NCI-H2171 treated with DMSO at 0.1 percent for 48 hours (cell line): ENCODE measurements at places on chromosomes 6 and 20.

- no peak for DNase-seq
These were observed 6.5 kb downstream of the PRND start for GRCh38 chr20:4728120-4728760.

DNA sequence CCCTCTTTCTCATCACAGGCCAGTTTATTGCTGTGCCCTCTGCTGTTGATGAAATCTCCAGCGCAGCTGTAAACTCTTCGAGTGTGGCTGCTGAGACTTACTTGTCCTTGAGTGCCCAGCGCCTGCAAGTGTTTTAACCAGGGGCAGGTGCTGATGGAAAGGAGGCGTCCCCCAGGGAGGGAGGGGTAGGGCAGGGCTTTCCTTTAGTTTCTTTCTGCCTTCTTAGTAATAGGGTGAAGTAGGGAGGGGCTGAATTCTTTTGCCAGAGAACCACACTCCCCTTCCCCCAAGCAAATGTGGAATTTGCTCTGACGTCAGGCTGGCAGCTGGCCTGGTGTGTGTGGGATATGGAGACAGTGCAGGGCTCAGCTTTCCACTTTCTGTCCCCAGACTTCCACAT is 61.2 kb downstream of the IGF2R start:
- peak; percentile 52 for DNase-seq

DNA sequence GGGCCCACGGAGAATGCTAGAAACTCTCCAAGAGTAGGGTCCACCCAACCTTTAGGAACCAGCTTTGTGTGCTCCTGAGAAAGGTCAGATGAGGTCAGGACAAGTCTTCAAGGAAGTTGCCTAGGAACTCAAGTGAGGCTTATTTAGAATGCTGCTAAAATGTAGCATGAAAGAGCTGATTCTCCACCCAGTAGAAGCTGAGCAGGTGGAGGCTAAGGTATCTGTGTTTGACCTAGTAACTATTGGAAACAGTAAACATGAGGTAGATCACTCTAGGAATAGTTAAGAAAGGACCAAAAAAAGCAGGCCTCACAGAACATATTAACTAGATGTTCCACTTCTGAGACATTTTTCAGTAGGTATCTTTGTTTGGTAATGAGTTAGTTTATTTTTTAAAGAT is 13.9 kb downstream of the CEP43 start:
- no peak for DNase-seq

GRCh38 chr20:12058216-12058615 is 140.5 kb downstream of the BTBD3 start:
- DNase-seq, result no peak

DNA sequence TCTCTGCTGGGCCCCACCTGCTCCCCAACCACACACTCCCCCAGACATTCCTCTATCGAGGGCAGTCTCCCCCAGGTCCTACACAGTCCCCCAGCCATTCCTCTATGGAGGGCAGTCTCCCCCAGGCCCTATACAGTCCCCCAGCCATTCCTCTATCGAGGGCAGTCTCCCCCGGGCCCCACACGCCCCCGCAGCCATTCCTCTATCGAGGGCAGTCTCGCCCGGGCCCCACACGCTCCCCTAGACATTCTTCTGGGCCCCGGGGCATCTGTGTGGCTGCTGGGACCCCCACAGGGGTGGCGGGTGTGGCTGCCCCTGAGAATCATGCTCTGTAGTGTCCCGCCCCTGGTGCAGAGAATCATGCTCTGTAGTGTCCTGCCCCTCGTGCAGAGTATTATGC is 43.6 kb upstream of the BHLHE23 start:
- DNase-seq, result no peak

DNA sequence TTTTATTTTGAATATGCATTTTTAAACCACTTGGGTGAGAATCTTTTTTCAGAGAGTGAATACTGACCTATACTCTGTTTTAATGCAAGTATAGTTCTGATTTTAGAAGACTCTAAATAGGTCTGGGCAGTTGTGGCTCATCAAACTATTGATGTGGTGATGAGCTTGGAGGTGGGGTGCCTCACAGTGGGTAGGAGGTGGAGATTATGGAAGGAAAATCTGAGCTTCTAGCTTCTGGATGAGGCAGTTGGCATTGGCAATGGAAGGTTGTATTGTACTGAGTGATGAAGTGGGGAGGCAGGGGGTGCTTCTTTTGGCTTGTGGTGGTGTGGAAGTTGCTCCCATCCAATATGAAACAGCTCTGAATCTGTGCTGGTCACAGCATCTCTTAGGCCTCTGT is 52.7 kb downstream of the VAPB start:
- no peak for DNase-seq

GRCh38 chr6:154501578-154501868 is 9.0 kb downstream of the CNKSR3 start:
- DNase-seq, result no peak

DNA sequence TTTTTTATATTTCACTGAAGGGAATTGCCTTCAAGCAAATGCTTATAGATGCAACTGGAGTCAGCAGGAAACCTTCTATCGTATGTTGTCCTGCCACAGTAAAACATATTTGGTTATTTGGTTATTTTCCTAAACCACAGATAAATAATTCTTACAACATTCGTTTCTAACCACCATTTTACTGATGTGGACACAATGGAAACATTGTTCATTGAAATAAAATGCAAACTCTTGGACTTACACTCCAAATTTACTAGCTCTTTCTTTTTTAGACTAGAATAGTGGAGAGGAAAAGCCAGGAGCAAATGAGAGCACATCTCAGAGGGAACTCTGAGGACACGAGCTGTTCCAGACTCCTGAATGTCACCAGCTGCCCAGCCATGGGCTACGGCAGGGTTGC is 114.8 kb downstream of the RPS12 start:
- DNase-seq, result no peak

DNA sequence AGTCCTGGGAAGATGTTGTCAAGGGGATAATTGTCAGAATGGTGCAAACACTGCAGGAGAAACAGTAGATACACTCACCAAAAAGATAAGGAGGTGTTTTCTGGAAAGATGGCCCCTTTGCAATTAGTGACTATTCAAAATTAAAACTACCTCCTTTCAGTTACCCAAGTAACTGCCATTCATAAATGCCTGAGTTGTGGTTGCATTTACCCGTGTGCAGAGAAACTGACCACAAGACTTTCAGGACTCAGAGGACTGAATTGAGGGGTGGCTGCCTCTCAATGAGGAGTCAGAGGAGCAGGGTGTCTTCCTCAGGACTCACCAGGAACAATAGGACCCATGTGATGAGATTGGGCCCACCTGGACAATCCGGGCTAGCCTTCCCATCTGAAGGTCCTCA is 39.0 kb downstream of the GCM1 start:
- no peak for DNase-seq

GRCh38 chr6:40960742-40961430 is 78.1 kb downstream of the UNC5CL start:
- DNase-seq, result no peak

DNA sequence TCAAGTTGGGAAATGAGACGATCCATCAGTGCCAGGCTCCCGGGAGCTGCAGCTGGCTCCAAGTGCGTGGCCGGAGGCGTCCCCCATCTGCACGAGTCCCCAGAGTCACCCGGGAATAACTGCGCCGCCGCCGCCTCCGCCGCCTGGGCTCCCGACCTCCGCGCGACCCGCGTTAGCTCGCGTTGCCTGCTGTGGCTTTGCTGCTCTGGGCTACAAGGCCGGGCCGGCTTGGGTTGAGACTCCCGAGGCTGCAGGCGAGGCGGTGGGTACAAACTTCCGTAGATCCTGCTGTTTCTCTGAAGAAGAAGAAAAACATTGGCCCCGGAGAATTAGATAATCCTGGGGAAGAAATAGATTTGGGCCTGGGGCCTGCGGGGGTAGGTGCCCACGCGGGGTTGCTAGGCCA is 7.4 kb upstream of the LAMP5 start:
- DNase-seq, result no peak

GRCh38 chr20:24405810-24406209 is 63.6 kb upstream of the SYNDIG1 start:
- DNase-seq, result no peak

DNA sequence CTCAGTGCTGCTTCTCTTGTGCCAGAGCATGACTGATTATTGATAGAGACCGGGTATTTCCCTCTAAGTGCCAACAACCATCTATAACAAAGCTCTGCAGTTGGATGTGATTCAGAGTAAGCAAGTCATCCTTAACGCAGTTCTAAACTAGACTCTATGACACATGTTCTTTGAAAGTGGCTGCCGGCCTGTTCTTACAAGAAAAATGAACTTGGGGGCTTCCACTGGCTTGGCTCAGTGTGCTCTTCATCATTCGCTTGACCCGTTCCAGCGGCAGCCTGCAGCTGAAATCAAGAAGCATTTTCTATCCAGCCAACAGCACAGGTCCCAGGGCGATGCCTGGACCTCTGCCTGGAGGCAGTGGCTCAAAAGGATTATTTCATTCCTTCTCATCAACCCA is 29.8 kb downstream of the GFOD1 start:
- DNase-seq, result no peak

GRCh38 chr6:79196912-79197311 is 37.6 kb downstream of the HMGN3 start:
- DNase-seq, result no peak
